ENCODE measurements at places on chromosomes 3 and 15.
A peak's percentile ranks its signal among the peaks of the same experiment; 100 is the strongest.

- no peak for DNase-seq
Observed at GRCh38 chr3:29468187-29468586, 187.3 kb downstream of the RBMS3 start.

DNA sequence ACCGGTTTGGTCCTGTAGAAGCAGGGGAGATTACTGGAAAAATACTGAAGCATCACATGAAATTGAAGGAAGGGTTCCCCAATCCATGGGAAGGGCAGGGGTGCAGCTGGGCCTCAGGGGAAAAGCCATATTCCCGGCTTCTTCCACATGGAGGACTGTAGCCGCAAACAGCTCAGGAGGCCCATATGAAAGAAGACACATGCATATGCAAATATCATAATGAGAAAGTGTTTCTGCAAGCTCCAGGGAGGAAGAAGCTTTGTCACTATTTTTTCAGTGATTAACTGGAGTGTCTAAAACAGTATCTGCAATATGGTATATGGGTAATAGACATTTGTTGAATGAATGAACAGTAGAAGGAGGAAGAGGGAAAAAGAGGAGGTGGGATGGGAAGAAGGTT lies 19.1 kb downstream of the DPH3 start:
- no peak for DNase-seq

- DNase-seq = no peak
Observed at GRCh38 chr3:43077261-43077660, 28.6 kb downstream of the POMGNT2 start.

DNA sequence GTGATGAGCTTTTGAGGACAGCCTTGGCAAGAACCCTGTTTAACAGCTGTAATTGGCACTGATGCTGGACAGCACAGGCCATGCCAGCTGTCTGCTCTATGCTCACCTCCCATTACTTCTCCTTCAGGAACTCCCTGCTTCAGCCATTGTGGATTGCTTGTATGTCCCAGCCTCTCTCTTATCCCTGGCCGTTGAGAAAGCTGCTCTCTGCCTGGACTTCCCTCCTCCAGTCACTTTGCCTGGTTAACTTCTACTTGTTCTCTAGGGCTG lies 444.5 kb downstream of the EPHB1 start:
- DNase-seq = no peak

DNA sequence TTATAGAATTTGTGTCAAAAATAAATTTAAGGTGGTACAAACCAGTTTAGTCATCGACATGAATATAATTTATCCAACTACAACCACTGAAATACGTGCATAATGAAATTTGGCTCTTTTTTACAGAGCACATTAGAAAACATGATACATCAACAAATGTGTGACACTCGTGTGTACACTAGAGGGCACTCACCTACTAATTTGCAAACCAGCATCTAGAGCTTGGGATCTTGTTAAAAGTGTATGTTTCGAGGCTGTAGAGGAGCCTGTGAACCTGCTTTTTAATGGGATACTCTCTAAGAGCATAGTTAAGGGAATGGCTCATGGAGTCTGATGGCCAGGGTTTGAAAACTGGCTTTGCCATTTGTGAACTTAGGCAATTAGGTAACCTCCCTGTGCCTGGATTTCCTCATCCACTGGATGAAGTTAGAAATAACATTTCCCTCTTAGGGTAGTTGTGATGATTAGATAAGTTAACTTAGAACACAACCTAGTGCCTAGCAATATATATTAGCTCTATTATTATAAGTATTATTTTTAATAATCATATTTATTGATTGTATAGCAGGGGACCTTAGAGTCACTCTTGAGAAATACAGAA lies 8.8 kb upstream of the CPOX start:
- peak; percentile 30 for DNase-seq

DNA sequence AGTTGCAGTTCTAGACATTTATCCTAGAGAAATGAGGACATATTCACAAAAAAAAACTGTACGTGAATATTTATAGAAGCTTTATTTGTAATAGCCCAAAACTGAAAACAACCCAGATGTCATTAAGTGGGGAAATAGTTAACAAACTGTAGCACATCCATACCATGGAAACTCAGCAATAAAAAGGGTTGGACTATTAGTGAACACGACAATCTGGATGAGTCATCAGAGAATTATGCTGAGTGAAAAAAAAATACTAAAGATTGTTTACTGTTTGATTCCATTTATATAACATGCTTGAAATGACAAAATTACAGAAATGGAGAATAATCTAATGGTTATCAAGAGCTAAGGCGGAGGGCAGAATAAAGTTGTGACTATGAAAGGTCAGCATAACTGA lies 59.5 kb downstream of the CPA3 start:
- DNase-seq = no peak

- no peak for DNase-seq
Observed at GRCh38 chr15:39498629-39499028, 82.2 kb upstream of the THBS1 start.

- peak; percentile 67 for DNase-seq
Observed at GRCh38 chr3:148962513-148962912, 28.8 kb upstream of the GYG1 start.

DNA sequence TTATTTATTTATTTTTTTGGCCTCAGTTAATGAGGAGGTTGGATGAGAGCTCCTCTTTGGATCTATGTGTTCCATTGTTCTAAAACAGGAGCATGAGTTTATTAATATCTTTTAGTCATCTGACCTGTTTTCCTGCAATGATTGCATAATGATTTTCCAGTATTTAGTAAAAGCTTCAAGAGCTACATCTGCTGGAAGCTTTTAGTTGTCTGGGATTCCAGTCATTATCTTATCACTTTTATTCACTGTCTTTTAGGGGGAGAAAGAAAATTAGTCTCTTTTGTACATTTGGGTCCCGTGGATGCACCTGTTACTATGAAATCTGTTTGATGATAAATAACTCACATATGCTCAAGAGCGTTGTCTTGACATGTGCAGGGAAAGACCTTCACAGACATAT lies 1270.0 kb downstream of the ROBO1 start:
- DNase-seq = no peak

DNA sequence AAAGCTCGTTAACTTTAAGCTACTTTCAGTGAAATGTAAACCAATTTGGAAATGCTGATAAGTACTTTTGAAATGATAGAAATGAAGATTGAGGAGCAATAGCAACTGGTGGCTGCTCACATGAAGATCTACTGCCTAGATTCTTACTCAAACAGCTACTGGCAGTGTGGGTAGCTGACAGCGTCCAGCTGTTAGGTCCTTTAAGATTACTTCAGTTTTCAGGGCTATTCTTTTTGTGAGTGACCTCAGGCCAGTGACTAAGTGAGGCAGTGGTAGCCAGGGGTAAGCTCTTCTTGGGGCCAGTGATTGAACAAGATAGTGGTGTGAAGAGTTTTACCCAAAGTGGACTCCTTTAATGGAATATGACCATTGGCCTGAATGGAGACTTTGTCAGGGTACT lies 41.3 kb downstream of the NECTIN3 start:
- no peak for DNase-seq

GRCh38 chr3:103393395-103394186 lies 958.8 kb downstream of the ZPLD1 start:
- no peak for DNase-seq

GRCh38 chr15:92051716-92052115 lies 198.2 kb downstream of the SLCO3A1 start:
- DNase-seq = no peak

DNA sequence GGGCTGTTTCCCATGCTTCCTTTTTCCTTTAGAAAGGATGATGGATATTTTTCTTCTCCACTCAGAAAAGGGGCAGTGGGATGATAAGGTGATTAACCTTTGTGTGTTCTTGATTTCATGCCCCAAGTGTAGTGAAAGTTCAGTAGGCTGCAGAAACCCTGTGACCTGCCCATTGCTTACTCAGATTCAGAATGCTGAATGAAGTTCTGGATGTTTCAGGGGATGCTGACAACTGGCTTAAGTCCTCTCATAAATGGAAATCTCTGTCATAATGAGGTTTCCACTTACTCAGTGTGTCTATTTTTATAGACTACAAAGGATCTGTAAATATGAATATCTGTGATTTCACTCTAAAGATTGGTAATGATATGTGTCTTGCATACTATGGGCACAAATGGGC lies 471.3 kb upstream of the TPRG1 start:
- DNase-seq = no peak

GRCh38 chr3:178422406-178422805 lies 113.8 kb upstream of the KCNMB2 start:
- no peak for DNase-seq

DNA sequence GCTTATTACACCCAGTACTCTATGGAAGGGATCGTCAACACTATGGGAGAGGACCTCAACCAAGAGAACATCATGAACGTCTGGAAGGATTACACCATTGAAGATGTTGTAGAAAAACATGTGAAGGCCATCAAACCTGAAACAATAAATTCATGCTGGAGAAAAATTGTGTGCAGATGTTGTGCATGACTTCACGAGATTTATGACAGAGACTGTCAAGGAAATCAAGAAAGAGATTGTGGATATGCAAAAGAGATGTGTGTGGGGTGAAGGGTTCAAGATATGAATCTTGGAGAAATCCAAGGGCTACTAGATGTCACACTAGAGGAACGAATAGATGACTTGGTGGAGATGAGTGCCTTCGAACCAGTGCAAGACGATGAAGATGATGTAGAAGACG lies 3.5 kb upstream of the PARP16 start:
- no peak for DNase-seq

DNA sequence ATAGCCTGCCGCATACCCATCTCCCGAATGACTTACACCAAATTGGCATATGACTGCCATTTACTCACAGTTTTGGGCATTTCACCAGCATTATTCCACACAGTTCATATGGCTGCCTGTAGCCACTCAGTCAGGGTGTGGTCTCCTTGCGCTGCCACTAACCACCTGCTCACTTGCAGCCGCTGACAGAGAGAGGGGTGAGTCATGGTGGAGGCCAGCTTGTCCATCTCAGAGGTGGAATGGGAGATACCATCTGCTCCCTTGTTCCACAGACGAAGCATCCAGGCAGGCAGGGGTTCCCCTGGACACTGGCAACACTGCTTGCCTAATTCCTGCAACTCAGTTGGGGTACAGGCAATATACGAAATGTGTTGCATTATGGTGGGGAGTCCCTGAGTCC lies 15.6 kb downstream of the CCRL2 start:
- DNase-seq = no peak

DNA sequence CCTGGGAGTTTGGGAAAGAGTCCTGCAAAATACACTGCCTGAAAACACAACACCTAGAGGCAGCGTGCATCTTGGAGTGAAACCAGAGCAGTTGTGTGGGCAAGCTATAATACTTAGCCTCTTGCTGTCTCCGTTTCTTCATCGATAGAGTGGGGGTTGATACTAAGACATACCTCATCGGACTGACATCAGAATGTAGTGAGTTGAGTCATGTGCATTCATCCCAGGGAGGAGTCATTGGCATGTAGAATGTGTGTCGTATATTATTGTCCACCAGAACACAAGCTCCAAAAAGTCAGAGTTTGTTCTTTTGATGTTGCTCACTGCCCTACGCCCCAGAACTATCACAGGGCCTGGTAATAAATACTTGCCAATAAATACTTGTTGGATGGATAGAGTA lies 4.3 kb downstream of the SNTN start:
- no peak for DNase-seq

DNA sequence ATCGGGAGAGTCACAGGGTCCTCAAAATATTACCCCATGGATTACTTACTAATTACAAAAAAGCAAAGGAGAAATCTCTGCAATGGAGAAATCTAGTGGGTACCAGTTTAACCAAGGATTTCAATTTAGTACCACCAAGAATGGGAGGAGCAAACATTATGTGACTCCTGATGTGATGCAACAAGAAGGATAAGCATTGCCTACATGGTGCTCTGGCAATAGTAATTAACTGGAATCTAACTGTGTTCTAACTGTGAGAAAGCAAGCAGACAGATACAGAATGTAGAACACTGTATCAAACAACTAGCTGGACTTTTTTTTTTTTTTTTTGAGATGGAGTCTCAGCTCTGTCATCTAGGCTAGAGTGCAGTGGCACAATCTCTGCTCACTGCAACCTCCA lies 159.2 kb downstream of the TNIK start:
- no peak for DNase-seq

GRCh38 chr3:13916375-13916774 lies 36.5 kb upstream of the WNT7A start:
- no peak for DNase-seq

Data from ELF-1 (cell line).